ENCODE measurements at places on chromosomes 13 and 19.

- DNase-seq: no peak
These were observed 151.8 kb upstream of the TMTC4 start for GRCh38 chr13:100826441-100826840.

- no peak for DNase-seq
These were observed 66.4 kb downstream of the SPACA7 start for GRCh38 chr13:112442483-112443090.

DNA sequence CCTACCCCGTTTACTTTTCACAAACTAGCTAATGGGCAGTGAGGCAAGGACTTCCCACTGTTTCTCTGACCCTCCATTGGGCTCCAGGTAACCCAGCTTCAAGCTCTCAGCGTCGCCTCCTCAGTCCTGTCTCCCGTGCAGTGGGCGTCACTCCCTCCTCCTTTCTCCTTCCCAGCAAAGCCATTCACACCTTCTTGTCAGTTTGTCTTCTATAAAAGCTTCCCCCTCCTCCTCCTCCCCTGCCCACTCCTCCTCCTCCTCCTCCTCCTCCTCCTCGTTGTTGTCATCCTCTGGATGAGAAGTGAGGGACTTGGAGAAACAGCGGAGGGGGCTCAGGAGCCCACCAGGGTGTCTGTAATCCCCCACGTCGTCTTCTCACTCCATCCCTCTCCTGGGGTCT lies 1.7 kb upstream of the GALP start:
- no peak for DNase-seq

GRCh38 chr13:113566227-113566561 lies 18.4 kb upstream of the TFDP1 start:
- no peak for DNase-seq

DNA sequence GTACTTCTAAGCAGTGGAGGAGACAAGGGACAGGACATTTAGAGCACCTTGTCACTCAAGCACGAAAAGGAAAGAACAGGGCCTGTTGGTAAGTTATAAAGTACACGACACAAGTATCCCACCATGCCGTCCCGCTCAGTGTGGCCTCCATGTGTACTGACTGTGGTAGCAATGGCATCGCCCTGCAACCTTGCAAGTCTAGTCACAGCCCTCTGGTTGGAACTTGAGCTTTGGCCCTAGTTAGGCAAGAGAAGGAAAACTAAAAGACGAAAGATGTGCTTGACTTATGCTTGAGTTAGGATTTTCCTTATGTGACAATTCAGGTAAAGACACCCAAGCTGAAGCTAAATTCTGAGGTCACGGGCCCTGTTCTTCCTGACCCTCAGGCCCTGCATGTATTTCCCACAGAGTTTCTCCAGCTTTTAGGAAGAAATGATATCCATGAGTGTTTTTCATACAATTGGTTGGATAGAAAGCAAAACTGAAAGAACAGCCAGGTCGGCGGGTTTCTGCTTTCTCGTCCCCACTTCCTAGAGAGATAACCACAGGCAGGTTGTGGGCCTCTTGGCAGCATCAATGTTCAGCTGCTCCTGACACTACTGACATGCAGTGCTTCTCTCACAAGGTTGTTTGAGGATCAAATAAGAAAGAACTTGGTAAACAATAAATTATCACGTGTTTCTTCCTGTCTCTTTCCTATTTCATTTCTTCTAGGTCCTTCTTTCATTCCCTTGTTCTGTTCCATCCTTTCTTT lies 216.2 kb downstream of the IRS2 start:
- no peak for DNase-seq

- no peak for DNase-seq
These were observed 107.4 kb upstream of the CSNK1A1L start for GRCh38 chr13:37212826-37213225.

GRCh38 chr13:78024996-78025395 lies 106.4 kb upstream of the EDNRB start:
- DNase-seq: no peak

DNA sequence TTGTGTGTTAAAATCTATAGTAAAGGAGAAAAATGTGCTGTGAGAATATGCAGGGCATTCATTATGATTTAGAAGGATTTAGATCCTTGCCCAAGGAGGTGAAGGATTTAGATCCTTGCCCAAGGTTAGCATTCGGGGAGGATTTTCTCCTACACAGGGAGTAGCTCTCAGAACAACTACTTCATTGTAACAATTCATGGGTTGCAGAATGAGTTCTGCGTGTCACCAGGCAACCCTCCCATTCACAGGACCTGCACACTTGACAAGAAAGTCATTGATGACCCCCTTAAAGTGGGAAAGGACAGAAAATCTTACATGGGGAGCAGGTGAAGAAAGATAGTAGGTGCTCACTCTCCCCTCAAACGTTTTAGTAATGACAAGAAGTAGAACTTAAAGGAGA lies 167.1 kb upstream of the MAB21L1 start:
- no peak for DNase-seq

GRCh38 chr19:7868326-7868670 lies 5.9 kb downstream of the PRR36 start:
- no peak for DNase-seq

DNA sequence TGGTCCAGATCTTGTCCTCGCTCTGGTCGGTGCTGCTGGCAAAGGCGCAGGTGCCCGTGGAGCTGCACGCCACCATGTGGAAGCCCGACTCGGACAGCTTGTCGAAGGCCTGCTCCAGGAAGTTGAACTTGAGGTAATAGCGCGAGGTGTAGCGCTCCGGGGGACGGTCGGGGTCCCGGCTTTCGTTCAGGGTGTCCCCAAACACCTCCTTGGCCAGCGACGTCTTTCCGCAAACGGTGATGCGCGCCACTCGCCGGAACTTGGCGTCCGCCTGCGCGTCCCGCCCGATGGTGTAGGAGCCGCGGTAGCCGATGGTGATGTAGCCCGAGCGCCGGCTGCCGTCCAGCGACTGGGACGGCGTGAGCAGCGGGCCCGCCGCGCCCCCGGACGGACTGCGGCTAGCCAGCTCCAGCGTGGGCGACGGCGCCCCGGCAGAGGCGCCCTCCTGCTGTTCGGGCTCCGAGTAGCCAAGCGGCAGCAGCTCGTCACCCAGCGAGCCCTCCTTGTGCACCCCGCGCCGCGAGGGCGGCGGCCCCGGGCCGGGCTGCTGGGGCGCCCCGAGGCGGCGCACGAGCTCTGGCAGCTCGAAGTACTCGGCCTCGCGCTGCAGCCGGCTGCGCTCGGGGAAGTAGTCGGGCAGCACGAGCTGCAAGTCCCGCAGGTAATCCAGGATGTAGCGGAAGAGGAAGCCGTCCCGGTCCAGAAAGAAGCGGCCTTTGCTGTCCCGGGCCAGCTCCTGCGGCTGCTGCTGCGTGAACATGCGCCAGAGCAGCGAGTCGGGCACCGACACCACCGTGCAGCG lies 801 bp downstream of the KCTD12 start:
- DNase-seq: peak; percentile 44

- no peak for DNase-seq
These were observed 2.1 kb downstream of the ERFL start for GRCh38 chr19:41926028-41926762.

- no peak for DNase-seq
These were observed 239.5 kb downstream of the EFNB2 start for GRCh38 chr13:106295971-106296370.

DNA sequence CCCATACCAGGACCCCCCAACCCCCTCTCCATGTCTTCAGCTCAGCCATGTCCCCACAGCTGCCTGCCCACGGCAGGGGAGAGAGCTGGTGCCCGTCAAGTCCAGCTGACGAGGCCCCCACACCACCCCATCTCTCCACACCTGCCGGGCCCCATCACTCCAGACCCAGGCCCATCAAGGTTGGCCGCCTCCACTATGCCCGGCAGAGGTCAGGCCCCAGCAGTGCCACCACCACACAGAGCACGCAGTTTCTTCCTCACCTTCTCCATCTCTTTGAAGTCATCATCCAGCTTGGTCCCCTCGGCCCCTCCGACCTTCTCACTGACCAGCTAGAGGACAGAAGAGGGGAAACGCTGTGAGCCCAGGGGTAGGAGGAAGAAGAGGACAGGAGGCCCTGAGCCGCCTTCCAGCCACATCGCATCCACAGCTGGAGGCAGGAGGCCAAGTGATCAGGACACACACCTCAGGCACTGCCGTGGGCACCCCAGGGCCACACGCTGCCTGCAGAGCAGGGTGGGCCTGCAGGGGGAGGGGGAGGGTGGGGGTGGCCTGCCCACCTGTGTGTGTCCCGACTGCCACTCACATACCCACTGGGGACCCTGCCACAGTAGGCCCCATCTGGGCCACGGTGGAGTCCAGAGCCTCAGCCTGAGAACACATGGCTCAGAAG lies 23.4 kb downstream of the MPND start:
- DNase-seq: no peak

GRCh38 chr19:1066251-1066747 lies 668 bp upstream of the ARHGAP45 start:
- no peak for DNase-seq

DNA sequence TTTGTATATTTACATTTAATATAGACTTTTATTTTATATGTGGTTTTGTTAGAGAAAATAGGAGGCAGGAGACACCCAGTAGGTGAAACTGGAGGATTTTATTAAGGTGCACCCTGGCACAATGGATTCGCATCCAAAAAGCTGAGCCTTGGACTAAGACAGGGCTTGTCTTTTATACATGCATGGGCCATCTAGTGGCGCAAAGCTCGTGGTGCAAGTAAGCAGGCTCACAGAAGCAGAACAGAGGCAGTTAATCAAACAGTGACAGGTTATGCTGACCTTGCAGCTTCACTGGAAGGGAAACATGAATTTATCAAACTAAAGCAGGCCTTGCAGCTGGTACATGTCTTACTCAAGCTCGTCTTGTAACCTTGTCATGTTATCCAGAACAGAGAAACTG lies 58.8 kb upstream of the ZNF681 start:
- no peak for DNase-seq

DNA sequence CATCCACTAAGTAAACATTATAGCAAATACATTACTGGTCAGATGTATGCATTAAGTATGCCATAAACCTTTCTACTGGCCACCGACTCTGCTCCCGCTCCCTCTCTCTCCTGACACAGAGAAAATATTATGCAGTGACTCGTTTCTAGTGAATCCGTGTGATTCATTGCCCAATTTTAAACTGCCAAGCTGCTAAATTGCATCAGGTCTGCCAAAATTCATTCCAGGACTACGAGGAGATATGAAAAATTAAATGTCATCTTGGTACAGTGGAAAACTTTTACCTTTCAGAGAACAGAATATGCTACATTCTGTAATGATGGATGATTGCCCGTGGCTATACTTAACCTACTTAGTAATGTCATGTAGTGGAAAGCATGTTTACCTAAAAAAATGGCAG lies 368.8 kb upstream of the TSHZ3 start:
- no peak for DNase-seq

DNA sequence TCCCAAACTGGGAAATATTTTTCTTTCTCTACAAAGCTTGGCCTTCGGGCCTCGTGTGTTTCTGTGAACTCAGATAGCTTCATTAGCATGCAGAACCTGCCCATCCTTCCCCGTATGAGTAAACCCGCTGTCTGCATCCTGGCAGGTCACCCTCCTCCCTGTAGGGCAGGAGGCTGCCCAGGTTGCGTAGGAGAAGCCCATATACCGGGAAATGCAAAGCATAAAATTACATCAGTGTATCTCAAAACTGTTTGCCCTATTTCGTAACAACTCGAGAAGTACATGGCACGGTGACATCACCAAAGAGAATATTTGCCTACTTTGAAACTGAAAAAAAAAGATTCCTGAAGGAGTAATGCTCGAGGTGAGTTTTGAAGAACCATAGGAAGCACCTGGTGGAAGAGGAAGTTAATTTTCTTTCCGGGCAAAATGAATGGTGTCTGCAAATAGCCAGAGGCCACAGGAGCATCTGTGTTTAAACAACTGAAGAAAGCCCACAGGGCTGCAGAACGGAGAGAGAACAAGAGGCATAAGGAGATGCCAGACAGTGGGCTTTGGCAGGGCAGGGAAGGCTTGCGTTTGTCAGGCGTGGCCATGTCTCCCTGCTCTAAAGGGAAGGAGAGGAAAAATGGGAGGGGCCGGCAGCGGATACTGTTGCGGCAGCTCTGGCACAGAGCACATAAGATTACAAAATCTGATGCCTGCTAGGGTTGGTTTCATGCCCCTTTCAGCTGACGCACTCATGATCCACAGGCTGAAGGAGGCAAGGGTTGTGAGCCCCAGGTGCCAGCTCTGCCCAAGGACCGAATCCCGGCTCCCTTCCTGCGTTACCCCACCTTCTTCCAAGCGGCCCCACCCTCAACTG lies 81.4 kb downstream of the IRS2 start:
- no peak for DNase-seq

GRCh38 chr19:30675086-30675485 lies 302.9 kb downstream of the ZNF536 start:
- no peak for DNase-seq

GRCh38 chr13:33174931-33175330 lies 110.6 kb downstream of the STARD13 start:
- DNase-seq: no peak

DNA sequence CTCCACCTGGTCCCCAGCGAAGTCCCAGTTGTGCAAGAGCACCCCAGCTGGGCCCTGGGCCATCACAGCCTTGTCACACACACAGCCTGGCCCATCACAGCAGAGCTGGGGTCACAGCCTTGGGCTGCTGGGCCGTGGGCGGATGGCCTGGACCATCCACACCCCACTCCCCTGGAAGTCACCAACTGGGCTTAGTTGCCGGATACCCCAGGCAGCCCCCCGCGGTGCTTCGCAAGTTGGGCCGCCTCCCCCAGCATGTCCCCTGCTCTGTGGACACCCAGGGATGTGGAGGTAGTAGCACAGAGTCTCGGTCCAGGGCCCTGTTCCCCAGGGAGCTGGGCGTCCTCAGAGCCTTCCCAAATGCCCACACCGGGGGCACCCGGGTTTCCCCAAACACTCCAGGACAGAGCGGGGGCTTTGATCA lies 4.5 kb upstream of the ZNF554 start:
- DNase-seq: no peak

DNA sequence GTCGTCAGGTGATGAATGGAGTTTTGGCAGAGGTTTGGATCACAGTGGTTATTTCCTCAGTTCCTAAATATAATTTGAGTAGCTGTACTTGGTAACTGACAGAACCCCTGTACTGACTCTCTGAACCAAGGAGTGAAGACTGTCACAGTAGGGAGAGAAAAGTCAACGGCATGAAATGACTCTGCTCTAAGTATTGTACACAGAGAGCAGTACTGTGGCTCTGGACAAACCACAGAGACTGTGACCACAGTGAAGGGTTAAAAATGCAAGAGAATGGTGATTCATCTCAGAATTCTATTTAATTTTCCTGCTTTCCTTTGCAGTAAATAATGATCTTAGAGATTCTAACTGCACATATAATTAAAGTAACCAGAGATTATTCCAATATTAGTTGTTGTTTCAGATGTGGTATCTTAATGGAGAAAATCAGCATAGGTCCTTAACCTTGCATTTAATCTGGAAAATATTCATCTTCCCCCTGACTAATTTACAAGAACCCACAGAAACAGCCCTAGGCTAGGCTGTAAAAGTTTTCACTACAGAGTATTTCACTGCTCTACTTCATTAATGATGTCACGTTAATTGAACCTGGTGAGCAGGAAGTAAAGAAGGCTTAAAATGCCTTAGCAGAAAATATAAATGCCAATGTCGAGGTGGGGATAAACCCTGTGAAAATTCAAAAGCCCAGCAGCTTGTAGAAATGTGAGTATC lies 221.9 kb downstream of the LIG4 start:
- no peak for DNase-seq

Measured in brain pericyte (primary cell).